EL (cell line): ENCODE measurements at places on chromosomes 6 and 20.

DNA sequence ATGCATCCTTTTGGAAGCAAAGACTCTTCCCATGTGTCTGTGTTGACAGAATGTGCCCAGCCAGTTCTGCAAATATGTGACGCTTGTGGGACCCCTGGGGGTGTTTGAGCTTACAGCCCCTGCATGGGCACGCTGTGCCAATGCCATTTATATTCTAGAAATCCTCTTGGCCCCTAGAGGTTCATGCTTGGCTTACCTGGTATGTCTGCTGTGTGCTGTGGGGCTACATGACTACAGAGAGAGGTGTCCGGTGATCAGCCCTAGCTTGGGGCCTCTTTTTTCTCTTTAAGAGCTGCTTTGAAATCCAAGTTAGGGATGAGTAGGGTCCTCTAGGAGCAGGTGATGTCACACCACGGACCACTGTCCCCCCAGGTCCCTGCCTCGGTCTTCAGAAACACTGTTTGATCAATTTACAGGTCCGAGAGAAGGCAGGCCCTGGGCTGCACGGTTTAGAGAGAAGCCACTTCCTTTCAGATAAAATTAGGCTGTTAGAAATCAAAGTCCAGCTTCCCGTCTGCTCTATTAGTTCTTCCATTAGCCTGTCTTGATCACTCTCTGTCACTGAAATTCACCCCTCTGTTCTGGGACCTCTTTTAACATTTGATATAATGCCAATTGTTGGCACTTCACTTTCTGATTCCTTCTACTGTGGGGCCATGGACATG is 26.5 kb downstream of the BCAS4 start:
- no peak for DNase-seq

GRCh38 chr6:97215157-97215769 is 67.8 kb downstream of the MMS22L start:
- peak; percentile 62 for DNase-seq

- DNase-seq = no peak
Observed at GRCh38 chr6:160129881-160130615, 8.4 kb downstream of the SLC22A1 start.

GRCh38 chr6:149166747-149167146 is 150.8 kb upstream of the TAB2 start:
- no peak for DNase-seq

DNA sequence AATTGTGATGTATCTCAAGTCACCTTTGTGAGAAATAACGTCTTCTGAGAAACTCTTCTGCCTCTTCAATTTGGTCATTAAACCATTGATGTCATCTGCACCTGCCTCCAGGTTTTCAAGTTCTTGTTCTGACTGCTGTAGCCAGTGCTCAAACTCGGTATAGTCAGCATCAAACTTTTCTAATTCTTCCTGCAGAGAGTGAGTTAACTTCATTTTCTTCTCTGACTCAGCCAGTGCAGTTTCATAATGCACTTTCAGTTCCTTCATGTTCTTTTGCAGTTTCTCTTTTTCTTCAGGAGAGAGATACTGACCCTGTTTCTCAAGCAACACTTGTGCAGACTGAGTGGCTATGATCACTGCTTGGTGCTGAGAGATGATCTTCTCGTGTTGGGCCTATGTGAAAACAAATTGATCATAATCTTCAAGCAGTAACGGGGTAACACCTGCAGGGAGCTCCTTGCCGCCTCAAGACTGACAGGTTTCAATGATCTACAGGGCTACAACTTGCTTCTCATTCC is 48.8 kb downstream of the DST start:
- no peak for DNase-seq

DNA sequence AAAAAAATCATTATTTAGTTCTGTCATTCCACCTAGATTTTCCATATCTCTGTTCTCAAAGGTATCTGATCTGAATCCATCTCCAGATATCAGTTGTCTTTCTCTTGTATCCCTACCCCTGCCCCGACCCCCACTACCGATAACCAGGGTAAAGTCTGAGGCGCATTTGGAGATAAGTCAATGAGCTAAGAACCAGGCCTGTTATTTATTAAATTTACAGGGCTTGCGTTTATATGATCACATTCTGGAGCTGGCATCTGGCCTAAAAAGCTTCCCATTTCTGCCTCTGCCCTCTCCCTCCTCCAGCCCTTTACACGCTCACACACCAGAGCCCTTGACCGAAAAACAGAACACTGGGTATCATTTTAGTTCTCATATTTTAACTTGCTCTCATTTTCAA is 144.7 kb downstream of the ALDH8A1 start:
- no peak for DNase-seq

- no peak for DNase-seq
Observed at GRCh38 chr20:60473211-60473610, 515.0 kb downstream of the CDH26 start.

- DNase-seq = peak; percentile 96
Observed at GRCh38 chr20:50292591-50293283, 102.1 kb downstream of the CEBPB start.

- no peak for DNase-seq
Observed at GRCh38 chr6:136160250-136160649, 89.9 kb downstream of the MTFR2 start.

- peak; percentile 94 for DNase-seq
Observed at GRCh38 chr6:12348530-12349511, 58.7 kb downstream of the EDN1 start.

DNA sequence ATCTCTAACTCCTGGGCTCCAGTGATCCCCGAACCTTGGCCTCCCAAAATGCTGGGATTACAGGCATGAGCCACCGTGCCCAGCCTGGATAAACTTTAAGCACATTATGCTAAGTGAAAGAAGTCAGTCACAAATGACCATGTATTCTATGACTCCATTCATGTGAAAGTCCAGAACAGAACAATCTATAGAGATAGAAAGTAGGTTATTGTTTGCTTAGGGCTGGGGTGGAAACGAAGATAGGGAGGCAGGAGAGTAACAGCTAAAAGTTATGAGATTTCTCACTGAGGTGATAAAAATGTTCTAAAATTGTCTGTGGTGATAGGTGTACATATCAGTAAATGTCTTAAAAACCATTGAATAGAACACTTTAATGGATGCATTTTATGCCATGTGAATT is 40.9 kb upstream of the CITED2 start:
- no peak for DNase-seq

DNA sequence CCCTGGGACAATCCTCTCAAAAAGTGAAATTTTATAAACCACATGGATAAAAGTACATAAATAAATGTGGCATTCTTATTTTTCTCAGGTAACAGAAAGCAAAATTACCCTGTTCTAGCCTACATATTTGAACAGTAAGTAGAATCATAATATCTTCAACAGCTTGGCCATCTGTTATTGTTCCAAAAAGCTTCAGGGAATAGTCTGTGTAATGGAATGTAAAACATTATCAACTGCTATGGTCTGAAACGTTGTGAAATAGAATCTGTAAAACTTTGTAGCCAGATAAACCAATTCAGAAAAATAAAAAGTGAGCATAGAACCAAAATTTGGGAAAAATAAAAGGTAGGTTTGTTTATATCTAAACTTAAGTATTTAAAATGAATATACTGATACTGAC is 114.7 kb downstream of the THEMIS start:
- DNase-seq = no peak

DNA sequence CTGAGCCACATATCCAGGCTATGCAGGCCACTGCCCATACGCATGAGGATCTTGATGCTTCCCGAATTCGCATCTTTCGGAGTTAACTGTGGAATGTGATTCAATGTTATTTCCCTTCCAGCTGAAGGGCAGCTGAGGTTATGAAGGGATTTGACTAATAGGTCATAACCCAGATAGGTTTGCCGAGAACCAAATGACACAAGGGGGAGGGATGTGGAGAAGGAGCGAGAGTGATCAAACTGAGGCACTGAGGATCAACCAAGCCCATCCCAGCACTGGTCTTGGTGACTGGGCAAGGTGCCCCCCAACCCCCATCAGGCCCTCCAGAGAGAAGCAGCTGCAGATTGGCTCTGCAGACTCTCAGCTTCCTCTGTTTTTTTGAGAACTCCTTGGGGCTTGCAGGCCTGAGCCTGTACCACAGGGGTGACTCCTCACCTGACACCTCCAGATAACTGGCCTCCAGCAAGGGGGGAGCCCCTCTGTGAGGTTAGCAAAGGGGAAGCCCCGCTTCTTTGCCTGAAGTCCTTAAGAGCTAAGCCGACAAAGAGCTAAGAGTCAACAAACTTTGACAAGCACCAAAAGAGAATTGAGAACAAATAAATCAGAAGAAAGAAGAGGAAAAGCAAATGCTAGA is 185.9 kb downstream of the PDE7B start:
- DNase-seq = peak; percentile 26

DNA sequence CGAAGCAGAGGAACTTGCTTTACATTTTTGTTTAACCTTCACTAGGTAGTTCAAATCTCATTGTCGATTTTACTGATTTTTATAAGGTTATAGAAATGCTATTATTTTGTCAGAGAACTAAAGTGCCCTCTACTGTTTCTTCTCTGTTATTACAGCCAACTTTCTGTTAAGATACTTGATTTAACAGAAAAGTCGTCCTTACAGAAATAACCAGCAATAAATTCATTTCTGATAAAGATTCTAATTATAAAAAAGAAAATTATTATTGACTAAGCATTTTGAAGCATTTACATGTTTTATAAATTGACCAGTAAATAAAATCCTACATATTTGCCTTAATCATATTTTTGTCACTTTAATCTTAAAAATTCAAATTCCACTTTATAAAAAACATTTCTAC is 60.8 kb downstream of the OGFRL1 start:
- DNase-seq = peak; percentile 48

- DNase-seq = no peak
Observed at GRCh38 chr6:20203561-20204511, 8.4 kb downstream of the MBOAT1 start.

GRCh38 chr20:57435498-57436222 is 44.5 kb downstream of the RBM38 start:
- no peak for DNase-seq

DNA sequence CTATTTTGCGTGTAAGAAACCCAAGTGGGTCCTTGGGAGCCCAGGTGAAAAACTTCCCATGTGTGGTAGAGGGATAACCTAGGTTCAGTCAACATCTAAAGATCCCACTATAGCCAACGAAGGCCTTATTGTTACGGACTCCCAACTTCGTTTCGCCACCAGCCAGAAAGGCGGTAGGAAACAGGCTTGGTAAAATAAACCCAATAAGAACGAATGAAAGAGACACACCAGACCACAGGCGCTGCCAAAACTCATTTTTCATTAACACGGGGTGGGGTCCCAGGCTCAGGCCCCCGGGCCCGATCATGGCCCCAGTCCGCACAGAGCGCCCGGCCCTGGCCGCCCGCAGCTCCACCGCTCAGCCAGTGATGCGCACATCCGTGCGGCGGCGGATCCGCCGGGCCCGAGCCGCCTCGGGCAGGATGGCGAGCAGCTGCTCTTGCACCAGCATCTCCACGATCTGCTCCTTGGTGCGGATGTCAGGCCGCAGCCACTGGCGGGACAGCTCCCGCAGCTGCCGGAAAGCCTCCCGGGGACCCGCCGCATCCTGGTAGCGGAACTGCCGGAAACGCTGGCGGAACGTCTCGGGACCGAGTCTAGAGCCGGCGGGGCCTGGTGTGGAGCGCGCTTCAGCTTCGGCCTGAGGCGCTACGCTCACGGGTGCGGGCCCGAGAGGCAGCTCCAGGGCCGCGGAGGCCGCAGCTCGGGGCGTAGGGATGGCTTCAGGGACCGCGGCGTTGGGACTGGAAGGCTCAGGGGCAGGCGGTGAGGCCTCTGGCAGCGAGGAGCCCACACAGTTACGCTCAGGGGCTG is 709 bp downstream of the SCAND1 start:
- DNase-seq = peak; percentile 49

DNA sequence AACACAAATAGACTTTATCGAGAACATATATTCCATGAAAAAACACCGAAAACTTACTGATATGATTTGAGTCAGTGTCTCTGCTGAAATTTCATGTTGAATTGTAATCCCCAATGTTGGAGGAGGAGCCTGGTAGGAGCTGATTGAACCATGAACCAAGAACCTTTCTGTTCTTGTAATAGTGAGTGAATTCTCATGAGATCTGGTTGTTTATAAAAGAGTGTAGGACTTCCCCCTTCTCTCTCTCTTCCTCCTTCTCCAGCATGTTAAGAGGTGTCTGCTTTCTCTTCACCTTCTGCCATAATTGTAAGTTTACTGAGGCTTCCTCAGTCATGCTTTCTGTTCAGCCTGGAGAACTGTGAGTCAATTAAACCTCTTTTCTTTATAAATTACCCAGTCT is 1289.3 kb upstream of the CITED2 start:
- no peak for DNase-seq

GRCh38 chr6:157486572-157486971 is 105.6 kb downstream of the ZDHHC14 start:
- DNase-seq = no peak

DNA sequence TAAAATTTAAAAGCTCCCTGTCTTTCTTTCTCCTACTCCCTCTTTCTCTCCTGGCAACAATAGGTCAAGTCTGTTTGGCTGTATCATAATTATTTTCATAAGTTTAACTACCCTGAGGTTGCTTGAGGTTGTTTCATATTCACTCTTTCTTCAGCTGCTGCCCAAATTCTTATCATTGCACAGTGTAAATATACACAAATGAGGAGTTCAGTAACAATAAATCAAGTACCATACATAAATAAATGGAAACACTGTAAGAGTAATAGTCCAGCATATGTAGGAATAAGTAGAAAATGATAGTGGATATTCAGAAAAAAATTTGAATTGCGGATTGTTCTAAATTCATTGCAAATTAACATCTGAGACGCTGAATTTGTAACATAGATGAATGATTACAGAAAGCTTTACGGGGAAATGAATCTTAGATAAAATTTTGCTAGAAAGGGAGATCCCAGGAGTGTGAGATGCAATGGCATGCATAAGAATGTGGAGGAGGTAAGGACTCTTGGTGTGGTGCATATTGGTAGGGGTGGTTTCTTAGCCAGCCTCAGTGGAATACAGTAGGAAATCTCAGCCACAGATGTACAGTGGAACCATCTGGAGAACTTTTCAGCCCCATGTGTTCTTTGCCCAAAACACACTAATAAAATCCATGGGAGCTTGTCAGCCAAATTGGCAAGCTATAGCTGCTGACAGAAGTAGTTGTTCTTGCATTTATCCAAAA is 480.7 kb downstream of the HTR1B start:
- DNase-seq = no peak

DNA sequence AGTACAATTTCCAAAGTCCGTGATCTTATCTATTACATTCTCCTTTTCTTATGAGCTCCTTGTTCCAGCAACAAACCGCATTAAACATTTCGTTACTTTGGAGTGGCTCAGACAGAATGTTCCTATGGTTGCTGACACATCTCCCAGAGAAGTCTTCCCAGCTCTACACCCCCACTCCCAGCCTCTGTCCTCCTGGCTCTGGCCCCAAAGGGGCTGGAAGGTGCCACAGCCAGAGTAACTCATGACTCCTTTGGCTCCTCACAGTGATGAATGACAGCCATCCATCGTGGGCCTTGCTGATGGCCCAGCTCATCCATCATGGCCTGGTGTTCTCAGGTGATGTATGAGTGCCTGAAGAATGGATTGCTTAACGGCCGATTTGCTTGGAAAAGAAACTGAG is 203.0 kb downstream of the DHX35 start:
- no peak for DNase-seq

GRCh38 chr20:46699651-46700359 is 9.6 kb upstream of the SLC2A10 start:
- DNase-seq = peak; percentile 51
